NCI-H460 (cell line): ENCODE measurements at places on chromosomes 1 and 21. TPM values are rescaled to one million over a fixed set of nuclear protein-coding genes. Genes with fewer than 3 reads are reported as not detected.

SFT2D2 gene
- total RNA-seq: 38.7 and 39.3 TPM in 2 replicates

KRTAP11-1 gene
- total RNA-seq: not detected in 2 replicates

HTR6 gene
- total RNA-seq: 0.12 TPM in 1 of 2 replicates, not detected in the other

FAM177B gene
- 0.57 TPM in 1 of 2 replicates, not detected in the other for total RNA-seq

CFHR2 gene
- not detected in 2 replicates for total RNA-seq

IL10 gene
- not detected in 2 replicates for total RNA-seq

RAB7B gene
- not detected in 2 replicates for total RNA-seq

TFF2 gene
- not detected in 2 replicates for total RNA-seq

CYYR1 gene
- total RNA-seq: 0.05 TPM in 1 of 2 replicates, not detected in the other

SRM gene
- 40.3 and 49.8 TPM in 2 replicates for total RNA-seq

DNAH14 gene
- 106 and 108 TPM in 2 replicates for total RNA-seq

SLC44A3 gene
- total RNA-seq: 1.0 and 3.4 TPM in 2 replicates

AP4B1 gene
- 9.4 and 11.9 TPM in 2 replicates for total RNA-seq

NMNAT2 gene
- 5.3 and 8.3 TPM in 2 replicates for total RNA-seq

S100A7A gene
- not detected in 2 replicates for total RNA-seq

CCDC27 gene
- total RNA-seq: not detected in 2 replicates

CHIA gene
- total RNA-seq: not detected in 2 replicates

RUNX1 gene
- 7.3 and 10.6 TPM in 2 replicates for total RNA-seq

MAP10 gene
- 0.59 and 1.1 TPM in 2 replicates for total RNA-seq

SLC25A24 gene
- total RNA-seq: 37.3 and 38.3 TPM in 2 replicates

ZYG11A gene
- total RNA-seq: 4.1 and 4.3 TPM in 2 replicates

FCGR2B gene
- not detected in 2 replicates for total RNA-seq

ADCY10 gene
- total RNA-seq: 0.72 TPM in 1 of 2 replicates, not detected in the other

SORT1 gene
- total RNA-seq: 1.6 and 3.0 TPM in 2 replicates
